CD4-positive, alpha-beta T cell treated with Interleukin-6 at 100 ng/mL for 8 hours (primary cell): ENCODE measurements at places on chromosomes 4 and X.

- no peak for DNase-seq
These were observed 108.0 kb upstream of the PCDH18 start for GRCh38 chr4:137640156-137640837.

DNA sequence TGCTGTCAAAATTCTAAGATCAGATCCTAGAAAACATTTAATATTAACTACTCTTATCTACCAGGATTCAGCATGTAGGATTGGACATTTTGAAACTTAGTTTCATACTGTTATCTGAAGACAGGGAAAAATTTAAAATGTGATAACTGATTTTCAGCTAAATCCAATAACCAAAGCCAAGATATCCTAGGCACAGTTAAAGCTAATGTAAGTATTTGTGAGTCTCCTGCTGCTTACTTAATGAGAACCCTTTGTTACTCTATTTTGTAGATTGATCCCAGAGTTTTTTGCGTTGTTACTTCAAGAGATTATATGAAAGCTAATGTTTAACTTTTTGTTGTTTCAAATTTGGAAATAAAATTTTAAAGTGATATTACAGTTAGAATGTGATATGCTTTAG, 2.0 kb downstream of the CPE start:
- no peak for DNase-seq

DNA sequence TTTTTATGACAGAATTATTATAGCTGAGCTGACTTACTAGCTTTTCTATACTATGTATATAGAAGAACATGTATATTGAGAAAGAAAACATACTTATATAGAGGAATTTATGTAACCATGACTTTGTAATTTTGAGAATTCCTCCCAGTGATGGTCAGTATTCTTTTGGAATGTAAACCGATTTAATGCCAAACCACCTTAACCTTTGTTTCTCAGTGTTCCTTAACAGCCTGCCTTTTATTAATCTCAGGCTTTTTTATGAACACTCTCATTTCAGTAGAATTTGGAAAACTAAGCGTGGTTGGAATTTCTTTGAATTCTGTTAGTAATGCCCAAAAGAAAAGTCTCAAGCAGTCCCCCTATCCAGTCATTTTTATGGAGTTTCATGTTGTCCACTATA, 47.0 kb downstream of the MOSPD2 start:
- DNase-seq = no peak

DNA sequence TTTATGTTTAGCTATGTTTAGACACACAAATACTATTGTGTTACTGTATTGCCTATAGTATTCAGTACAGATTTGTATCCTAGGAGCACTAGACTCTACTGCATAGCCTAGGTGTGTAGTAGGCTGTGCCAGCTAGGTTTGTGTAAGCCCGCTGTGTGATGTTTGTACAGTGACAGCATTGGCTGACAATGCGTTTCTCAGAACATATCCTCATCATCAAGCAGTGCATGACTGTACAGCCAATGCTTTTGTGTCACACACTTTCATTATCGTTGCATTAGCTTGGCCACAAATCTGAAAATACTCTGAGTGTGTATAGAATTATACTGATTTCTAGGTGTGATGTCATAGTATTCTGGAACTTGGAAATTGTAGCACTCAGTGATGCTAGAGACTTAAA, 63.4 kb downstream of the CLDN34 start:
- no peak for DNase-seq

GRCh38 chr4:144666539-144667175, 20.7 kb downstream of the HHIP start:
- no peak for DNase-seq

GRCh38 chr4:726235-726787, 20.7 kb downstream of the PCGF3 start:
- DNase-seq = no peak

GRCh38 chr4:105936901-105937300, 41.6 kb downstream of the NPNT start:
- DNase-seq = no peak

DNA sequence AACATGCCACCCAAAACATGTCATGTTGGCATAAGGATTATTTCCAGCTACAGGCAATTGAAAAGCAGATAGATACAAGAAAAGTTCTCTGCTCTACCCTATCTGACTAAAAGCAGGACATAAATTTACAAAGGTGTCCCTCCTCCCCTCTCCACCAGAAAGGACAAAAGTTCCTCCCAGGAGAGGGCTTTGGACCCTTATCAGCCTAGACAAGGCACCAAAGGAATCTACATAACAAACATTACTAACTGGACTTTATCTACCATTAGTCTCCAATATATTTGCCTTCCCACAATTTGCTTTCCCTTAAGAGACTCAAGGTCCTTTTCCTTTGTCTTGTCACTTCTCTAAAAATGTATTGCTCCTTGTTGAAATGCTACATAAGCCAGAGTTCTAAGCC, 55.6 kb downstream of the ADGRA3 start:
- no peak for DNase-seq

GRCh38 chr4:148226341-148226740, 215.9 kb downstream of the NR3C2 start:
- DNase-seq = no peak

- no peak for DNase-seq
These were observed 39.4 kb upstream of the OCIAD2 start for GRCh38 chr4:48945981-48946380.

- no peak for DNase-seq
These were observed 83.8 kb downstream of the GRID2 start for GRCh38 chr4:92387459-92388069.

DNA sequence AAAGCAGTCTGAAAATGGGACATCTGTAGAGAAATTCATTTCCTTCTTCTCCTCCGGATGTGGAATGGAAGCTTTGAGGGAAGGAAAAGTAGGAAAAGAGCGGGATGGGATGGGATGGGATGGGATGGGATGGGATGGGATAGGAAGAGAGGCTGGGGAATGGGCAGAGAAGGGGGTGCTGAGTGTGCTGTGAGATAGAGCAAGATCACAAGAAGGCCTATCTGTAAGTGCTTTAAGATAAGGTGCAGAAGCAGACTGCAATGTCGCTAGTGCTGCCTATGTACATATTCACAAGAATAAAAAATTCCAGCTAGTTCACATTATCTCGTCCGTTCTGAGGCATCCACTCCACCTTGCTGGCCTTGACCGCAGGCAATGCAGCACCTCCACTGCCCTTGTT, 86.2 kb downstream of the IRF2 start:
- DNase-seq = no peak

DNA sequence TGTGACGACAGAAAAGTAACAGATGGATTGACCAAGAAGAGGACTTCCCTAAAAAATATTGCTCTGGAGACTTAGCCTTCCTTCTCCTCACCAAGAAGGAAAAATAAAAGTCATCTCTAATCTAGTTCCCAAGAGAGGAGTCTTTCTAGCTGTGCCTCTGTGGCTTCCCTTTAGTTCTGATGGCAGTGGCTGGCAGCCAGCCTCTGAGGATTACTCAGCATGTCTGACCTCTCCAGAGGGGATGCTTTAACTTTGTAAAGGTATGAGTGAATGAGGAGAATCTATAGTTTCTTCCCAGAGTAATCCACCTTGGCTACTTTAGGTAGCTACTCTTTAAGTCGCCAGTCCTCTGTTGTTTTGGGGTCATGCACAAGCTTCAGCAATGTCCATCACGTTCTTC, 163.9 kb upstream of the KIT start:
- no peak for DNase-seq

GRCh38 chrX:85288992-85289723, 45.4 kb downstream of the ZNF711 start:
- no peak for DNase-seq

DNA sequence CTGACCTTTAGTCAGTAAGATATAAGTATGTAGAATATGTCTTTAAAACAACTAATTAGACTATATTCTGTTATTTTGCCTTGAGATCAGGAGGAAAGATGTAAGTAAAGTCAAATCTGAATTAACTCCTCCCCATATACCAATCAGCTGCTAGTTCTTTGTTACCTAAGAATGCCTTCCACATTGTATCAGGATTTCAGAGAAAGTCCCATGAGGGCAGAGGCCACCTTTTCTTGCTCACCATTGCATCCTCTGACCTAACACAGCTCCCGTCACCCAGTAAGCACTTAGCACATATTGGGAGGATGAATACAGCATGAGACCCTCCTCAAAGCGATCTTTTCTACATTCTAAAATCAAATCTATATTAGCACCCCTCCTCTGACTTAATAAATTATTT, 87.0 kb downstream of the COL25A1 start:
- DNase-seq = no peak

DNA sequence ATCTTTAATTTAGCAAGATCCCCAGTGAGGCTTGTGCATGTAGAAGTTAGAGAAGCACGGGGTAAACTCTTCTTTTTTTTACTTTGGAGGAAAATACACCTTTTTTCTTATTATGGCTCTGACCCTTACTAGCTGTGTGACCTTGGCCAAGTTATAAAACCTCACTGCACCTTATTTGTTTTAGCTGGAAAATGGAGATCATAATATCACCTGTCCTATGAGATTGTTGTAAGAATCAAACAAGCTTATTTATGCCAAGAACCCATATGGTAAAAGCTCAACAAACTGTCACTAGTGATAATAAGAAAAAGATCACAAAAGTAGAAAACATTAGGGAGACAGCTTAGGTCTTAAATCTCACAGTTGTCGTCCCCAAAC, 126.6 kb downstream of the PTTG2 start:
- DNase-seq = no peak

DNA sequence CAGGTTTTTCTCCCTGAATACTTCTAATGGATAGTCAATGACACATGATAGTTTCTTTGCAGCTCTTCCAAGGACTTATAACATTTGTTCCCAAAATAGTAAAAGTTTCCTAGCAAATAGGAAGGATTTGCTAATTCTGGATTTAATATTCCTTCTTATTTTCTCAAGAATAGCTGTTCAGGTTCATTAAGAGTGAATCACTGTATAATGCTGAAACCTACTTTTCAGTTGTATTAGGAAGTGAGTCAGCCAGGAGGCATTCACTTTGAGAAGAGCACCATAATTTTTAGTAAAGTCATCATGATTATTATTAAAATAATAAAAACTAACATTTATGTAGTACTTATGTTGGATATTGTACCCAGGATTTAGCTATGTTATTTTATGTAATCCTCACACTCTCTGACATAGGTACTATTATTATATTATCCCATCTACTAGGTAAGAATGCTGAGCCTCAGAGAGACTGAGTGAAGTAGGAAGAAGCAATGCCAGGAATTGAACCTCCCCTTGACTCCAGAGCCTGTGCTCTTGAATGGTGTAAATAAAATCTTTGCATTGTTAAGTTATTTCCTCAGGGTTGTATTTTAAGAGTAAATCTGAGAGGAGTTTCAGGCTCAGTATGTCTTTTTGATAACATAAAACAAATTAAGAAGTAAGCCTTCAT, 114.8 kb downstream of the REELD1 start:
- no peak for DNase-seq

DNA sequence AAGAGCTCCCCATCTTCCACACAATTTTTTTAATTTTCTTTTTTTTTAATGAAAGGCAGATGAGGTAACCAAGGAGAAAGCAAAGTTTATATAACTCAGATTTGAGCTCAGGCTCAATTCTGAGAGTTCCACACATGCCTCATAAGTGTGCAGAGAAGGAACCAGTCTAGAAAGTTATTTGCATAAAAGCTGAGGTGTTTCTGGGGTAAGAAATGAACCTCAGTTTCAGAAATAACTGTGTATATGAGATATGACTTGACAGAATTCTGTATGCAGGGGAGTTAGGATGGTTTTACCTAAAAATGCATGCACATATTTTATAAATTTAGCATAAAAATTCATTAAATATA, 51.3 kb downstream of the DTHD1 start:
- DNase-seq = no peak

DNA sequence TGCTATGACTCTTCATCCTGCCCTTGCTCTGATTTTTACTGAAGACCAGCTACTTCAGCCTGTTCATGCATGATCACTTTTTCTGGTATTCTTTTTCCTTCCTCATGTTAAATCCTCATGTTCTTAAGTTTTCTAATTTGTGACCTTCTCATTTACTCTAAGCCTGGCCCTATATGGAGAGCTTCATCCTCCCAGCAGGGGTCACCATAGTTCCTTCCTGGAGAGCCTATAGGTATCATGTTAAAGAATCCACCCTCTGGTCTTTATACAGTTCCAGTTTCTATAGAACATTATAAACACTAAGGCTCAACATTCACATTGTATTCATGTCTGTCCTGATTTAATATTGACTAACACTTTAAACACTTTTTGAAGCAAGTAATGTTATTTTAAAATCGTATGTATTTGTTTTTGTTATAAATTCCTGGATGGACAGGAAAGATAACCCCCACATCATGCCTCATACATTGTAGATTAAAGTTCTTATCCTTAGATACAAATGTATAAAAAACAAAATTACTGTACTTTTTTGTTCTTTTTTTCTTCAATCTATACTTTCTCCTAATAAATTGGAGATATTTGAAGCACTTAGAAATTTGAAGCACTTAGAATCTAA, 53.8 kb upstream of the OTUD4 start:
- DNase-seq = peak; percentile 43

GRCh38 chrX:46922611-46923010, 10.4 kb downstream of the JADE3 start:
- DNase-seq = no peak

DNA sequence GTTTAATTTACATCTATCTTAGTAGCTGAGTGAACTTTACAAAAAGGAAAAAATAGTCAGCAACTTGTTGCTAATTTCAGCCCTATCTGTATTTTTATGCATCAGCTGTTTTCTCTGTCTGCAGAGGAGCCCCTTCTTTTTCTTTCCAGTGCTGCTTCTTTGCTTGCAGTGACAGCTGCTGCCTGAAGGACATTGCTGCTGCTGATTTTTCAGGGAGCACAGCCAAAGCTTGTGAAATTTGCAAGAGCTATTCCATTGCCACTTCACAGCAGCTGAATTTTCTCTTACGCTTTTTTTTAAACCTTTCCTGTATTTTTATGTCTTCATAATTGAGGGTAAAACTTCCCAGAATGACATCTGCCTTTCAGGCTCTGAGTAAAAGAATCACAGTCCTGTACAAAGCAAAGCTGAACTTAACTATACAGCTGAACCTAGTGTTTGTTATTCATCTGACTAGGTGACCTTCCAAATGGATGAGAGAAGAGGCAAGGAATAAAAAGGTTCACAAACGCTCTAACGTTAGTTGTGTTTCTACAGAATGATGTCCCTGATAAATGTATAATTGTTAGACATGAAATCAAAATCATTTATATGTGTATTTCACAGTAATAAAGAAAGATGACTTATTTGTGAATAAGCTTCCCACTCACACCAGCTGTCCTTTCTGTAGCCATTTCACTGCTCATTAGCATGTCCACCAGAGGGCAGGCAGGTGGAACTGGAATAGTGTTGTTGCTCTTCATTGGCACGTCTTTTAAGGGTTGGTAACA, 541.4 kb downstream of the ADGRL3 start:
- no peak for DNase-seq

- DNase-seq = no peak
These were observed 27.7 kb downstream of the STEEP1 start for GRCh38 chrX:119537487-119537886.
